ENCODE measurements at places on chromosomes 13 and 19. TPM values are rescaled to one million over a fixed set of nuclear protein-coding genes. Genes with fewer than 3 reads are reported as not detected.
A peak's percentile ranks its signal among the peaks of the same experiment; 100 is the strongest.

- DNase-seq, result no peak
These were observed 17.2 kb downstream of the KCNC3 start for GRCh38 chr19:50311723-50312635.

DNA sequence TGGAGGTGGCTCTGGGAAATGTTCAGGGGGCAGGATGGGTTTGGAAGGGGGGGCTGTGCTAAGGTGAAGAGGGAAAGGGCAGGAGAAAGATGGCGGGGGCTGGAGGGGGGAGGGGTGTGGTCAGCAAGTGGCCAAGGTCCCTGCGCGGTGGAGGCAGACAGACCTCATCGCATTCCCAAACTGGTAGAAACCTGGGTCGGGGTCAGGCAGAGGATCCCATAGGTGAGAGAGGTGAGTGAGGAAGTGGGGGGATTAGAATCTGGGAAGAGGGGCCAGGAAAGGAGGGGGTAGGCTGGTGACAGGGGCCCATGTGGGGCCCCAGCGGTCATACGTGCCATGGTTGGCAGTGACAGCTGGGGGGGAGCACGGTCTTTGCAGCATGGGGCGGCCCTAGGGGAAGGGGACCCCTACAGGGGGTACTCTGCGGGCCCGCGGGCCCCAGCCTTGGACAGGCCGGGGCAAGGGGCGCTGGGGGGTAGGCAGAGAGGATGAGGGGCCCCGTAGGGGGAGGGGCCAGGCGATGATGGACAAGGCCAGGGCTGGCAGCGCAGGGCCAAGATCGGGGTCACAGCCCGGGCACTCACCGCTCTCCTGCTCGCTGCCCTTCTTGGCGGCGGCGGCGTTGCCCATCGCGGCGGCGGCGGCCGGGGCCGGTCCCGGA, 514 bp downstream of the PRKACA start:
- DNase-seq, result no peak

GRCh38 chr13:96984051-96984508, 10.2 kb downstream of the OXGR1 start:
- no peak for DNase-seq

The POSTN gene
- 241 TPM for polyA plus RNA-seq

GRCh38 chr13:97582170-97582569, 148.2 kb downstream of the RAP2A start:
- DNase-seq, result no peak

The TMEM238 gene
- polyA plus RNA-seq, result not detected

DNA sequence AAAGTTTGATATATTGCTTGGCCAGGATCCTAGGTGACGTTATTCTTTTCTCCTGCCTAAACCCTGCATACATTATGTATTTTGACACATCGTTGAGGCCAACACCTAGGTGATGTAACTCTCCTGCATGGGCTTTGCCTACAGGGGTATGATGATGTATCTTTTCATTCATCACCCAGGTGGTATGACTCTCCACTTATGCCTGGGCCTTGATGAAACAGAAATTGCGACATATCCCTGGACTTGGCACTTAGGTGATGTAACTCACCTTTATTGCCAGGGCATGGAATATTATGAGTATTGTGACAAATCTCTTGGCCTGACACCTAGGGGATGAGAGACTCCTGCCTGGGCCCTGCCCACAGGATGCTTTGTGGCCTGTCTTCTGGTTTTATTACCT, 18.5 kb upstream of the ZNF681 start:
- DNase-seq, result no peak

The ZNF418 gene
- 3.1 TPM for polyA plus RNA-seq

DNA sequence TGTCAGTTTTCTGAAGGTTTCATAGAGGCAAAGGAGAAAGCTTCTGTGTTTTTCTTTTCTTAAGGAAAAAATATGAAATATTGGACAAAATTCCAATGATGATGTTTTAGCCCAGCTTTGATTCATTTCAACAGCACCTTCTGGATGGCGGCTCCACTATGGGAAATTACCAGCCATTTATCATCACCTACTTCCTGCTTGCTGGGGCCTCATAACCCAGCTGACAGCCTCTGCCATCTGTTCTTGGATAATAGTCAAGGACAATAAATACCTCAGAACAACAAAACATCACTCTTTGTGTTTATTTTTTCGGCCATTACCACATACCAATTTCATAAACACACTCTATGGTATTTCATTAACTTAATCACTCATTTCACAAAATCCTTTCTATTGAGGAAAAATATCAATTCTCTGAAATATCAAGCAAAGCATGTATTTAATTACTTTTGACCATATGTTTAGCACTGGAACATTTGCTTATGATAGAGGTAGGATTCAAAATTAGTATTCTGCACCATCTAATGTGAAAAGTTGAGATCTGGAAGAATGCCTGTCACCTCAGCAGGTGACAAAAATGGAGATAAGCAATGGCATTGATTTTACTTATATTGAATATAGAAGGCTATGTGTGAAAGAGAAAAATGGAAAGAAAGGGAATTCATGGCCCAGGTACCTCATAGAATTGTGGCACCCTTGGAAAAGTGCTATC, 629.7 kb downstream of the LIG4 start:
- DNase-seq, result no peak

The FXYD3 gene
- not detected for polyA plus RNA-seq

- DNase-seq, result no peak
These were observed 23.6 kb upstream of the PHF11 start for GRCh38 chr13:49472186-49472585.

The KLF16 gene
- 3.4 TPM for polyA plus RNA-seq

- DNase-seq, result no peak
These were observed 792 bp upstream of the PEX11G start for GRCh38 chr19:7489609-7490044.

The RASIP1 gene
- polyA plus RNA-seq, result 0.61 TPM

- DNase-seq, result no peak
These were observed 154.2 kb upstream of the KLF12 start for GRCh38 chr13:74288361-74288911.

DNA sequence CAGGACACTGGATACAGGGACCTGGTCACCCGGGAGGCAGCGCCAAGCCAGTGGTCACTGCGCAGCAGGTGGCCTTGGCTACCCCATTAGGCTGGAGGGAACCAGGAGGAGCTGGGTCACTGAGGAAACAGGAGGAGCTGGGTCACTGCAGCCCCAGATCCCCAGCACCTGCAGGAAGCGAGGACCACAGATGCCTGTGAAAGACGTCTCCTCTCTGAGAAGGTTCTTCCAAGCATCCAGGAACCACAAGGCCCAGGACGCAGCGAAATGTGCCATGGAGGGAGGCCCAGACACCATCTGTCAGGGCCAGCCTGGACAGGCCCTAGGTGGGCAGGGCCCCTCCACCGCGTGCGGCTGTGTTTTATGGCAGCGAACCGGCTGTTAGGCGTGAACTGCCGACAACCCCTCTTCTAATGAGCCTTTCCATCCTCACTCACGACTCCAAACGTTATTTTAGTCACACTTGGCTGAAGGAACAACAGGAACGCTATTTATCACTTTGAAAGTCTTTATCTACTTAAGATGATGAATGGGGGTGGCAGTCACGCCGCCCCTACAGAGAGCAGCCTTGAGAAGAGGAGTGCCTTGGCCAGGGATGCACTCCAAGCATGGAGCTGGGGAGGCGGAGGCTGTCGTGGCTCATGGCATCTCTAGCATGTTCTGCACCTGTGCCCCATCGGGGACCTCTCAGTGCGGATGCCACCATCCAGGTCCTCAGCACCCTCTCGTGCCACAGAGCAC, 53.3 kb downstream of the CEBPG start:
- no peak for DNase-seq

The PDCD5 gene
- 124 TPM for polyA plus RNA-seq

GRCh38 chr13:59745392-59745788, 418.3 kb downstream of the DIAPH3 start:
- peak; percentile 23 for DNase-seq

- no peak for DNase-seq
These were observed 56.1 kb downstream of the CDK8 start for GRCh38 chr13:26310003-26310402.

The ZNF20 gene
- polyA plus RNA-seq, result 2.7 TPM

- no peak for DNase-seq
These were observed 23.6 kb downstream of the PROZ start for GRCh38 chr13:113182046-113182445.

The B9D2 gene
- polyA plus RNA-seq, result 5.1 TPM

DNA sequence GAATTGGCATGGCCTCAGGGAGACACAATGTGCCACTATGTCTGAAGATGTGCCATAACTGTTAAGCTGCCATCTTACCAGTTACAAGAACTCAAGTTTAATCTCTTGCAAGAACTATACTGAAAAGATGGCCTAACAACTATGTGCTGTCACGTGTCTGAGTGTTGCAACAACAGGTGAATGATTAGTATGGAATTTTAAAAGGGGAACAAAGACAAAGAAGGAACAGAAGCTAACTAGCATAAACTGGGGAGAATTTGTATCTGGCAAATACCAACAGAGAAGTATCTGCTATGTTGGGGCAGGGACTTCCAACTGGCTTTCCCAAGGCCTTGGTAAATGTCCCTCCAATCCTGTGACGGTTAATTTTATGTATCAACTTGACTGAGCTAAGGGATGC, 11.5 kb upstream of the ACOD1 start:
- no peak for DNase-seq

The CYP4F8 gene
- polyA plus RNA-seq, result not detected

DNA sequence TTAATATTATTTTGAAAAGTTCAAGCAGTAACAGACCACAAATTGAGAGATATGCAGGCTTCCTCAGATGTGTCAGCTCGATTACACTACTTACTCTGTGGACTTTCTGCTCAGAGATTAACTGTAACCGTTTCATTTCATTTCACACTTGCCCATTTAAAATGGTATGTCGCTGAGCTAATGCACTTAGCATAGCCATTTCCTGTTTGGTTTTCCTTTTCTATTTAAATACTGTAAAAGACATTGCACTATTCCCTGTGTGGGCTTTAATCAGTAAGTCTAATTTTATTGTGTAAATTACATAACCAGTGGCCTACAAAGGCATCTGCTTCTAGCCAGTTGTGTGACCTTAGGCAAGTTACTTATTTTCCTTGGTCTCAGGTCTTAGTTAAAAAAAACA, 237.6 kb downstream of the LACC1 start:
- DNase-seq, result no peak

DNA sequence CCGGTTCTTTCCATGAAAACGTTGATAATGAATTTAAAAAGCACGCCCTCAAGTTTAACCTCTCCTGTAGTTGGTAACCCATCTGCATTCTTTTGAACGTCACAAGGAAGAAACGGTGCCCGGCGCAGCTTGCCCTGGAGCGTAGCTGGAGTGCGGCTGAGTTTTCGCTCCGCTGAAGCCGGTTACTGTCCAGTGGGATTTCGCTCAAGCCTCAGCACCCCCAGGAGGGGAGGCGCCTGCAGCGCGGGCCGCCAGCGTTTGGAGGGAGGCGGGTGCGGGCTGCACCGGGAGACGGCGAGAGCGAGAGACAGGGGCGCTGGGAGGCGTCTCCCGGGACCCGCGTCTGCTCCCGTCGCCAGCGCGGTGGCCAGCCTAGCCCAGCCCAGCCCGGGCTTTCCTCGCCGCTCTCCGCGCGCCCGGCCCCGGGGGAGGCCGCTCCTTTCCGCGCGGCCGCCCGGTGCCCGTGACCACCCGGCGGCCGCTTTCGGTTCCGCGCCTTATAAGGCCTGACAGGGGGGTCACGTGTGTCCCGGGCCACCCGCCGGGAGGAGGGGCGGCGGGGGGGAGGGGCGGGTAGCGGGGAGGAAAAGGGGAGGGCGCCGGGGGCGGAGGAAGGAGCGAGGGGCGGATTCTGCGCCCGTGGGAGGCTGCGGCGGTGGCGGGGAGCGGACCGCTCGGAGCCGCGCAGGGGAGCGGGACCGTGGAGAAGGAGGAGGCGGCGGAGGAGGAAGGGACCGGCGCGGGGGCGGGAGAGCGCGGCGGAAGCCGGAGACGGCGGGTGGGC, 8.3 kb upstream of the DGKH start:
- peak; percentile 69 for DNase-seq

The PABPC3 gene
- 0.36 TPM for polyA plus RNA-seq

DNA sequence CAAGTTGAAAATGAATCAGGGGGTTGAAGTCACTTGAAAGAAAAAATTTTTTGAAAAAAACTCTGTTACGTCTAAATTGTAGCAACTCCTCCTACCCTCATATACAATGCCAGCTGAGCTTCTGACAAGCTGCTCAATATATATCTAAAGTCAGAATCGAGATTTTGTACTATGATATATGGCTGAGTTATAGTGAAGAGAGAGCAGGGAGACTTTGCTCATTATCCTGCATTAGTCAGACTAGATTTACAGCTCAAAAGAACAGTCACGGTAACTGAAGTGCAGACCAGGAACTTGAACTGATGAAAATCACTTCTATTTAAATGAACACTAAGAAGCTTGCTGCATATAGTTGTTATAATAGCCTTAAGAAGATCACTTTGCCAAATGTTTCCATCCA, 153.1 kb downstream of the LACC1 start:
- DNase-seq, result no peak

DNA sequence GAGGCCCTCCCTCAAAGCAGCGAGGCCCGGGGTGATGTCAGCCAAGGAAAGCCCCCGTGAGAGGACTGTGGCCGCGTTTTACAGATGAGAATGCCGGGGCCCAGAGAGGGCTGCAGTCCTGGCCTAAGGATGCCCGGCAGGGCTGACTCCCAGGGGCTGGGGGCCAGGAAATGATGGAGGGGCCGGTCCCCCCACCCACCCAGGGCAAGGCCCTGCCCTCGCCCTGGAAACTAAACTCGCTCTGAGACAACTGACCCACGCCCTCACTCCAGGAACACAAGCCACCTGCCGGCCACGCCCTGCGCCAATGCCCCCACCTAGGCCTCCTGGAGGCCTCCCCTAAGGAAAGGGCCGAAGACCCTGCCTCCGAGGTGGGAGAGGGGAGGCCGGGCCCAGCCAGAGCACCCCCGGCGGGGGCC, 7.2 kb downstream of the ZBTB7A start:
- DNase-seq, result no peak

DNA sequence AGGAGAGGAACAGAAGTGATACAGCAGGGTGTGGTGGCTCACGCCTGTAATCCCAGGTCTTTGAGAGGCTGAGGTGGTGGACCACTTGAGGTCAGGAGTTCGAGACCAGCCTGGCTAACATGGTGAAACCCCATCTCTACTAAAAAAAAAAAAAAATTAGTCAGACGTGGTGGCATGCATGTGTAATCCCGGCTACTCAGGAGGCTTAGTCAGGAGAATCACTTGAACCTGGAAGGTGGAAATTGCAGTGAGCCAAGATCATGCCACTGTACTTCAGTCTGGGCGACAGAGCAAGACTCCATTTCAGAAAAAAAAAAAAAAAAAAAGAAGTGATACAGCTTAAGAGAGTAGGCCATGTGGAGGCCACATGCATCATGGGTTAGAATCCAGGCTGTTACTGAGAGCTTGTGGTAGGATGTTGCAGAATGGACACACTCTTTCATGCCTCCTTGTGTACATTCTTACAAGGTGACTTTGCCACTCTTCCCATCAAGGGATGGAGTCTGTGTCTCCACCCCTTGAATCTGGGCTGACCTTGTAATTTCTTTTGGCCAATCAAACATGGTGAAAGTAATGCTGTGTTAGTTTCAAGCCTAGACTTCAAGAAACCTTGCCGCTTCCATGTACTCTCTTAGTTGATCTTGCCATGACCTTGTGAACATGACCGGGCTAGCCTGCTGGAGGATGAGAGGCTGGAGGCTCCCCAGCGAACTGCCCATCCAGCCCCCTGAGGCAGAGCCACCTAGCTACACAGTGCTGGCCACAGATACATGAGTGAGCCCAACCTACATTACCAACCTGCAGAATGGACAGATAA, 12.3 kb downstream of the FAM187B start:
- no peak for DNase-seq
